Right renal pelvis (tissue), 4 donors: ENCODE measurements at places on chromosomes 12 and 14. TPM values are rescaled to one million over a fixed set of nuclear protein-coding genes. Genes with fewer than 3 reads are reported as not detected.
A peak's percentile ranks its signal among the peaks of the same experiment; 100 is the strongest.

Gene IGFBP6
- 26.8 TPM for polyA plus RNA-seq

Gene EMC9
- polyA plus RNA-seq = 14.9 TPM

Gene LRP1-AS
- 0.18 TPM for polyA plus RNA-seq

Gene CCDC175
- polyA plus RNA-seq = 0.59 TPM

Gene AMIGO2
- polyA plus RNA-seq = 61.8 TPM

Gene SIRT4
- polyA plus RNA-seq = 5.7 TPM

Gene CPNE6
- not detected for polyA plus RNA-seq

Gene IFI27
- 3.9 TPM for polyA plus RNA-seq

Gene VPS29
- 142 TPM for polyA plus RNA-seq

Gene NKX2-1
- not detected for polyA plus RNA-seq

Gene LAG3
- polyA plus RNA-seq = 1.9 TPM

Gene TAS2R8
- not detected for polyA plus RNA-seq

DNA sequence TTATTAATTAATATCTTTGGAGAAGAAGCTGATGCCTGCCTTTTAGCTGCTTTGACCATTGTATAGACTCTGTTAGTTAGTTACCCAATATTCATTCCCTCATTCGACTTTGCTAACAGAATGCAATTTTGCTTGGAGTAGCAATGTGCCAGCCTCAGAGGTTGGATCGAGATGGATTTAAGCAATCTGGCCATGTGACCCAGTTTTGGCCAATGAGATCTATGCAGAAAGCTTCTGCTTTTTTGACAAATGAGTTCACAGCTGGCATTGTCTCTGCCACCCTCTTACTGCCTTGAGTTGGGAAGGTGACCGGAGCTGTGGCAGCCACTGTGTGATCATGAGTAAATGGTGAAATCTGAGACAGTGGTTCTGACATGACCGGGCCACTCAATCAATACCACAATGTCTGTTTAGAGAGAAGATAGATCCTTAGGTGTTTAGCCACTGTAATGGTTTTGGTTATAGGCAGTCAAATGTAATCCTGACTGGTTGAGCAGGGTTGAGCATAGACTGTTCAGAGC is 74.9 kb upstream of the MED13L start:
- no peak for DNase-seq

GRCh38 chr12:12704593-12705230 is 8.7 kb upstream of the GPR19 start:
- peak; percentile 82 for DNase-seq

DNA sequence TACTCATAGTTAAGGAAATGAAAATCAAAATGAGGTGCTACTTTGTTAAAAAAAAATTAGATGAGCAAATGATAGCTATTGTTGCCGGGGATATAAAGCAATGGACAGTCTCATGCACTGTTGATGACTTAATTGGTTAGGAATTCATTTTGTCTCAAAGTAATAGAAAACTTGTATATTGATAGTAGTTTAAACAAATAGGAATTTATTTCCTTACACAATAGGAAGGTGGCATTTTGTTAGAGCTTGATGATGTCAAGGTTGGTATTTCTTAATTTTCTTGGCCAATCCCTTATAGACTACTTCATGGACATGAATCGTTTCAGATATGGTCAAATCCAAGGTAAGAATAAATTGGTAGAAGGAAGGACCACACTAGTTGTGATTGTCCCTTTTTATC is 7.8 kb downstream of the PRPF39 start:
- no peak for DNase-seq

GRCh38 chr12:94988471-94988870 is 15.0 kb downstream of the NDUFA12 start:
- no peak for DNase-seq

GRCh38 chr14:73771848-73772638 is 57.9 kb upstream of the PNMA1 start:
- no peak for DNase-seq

- DNase-seq = no peak
Measured at GRCh38 chr12:122058549-122059149, 19.9 kb upstream of the MLXIP start.

DNA sequence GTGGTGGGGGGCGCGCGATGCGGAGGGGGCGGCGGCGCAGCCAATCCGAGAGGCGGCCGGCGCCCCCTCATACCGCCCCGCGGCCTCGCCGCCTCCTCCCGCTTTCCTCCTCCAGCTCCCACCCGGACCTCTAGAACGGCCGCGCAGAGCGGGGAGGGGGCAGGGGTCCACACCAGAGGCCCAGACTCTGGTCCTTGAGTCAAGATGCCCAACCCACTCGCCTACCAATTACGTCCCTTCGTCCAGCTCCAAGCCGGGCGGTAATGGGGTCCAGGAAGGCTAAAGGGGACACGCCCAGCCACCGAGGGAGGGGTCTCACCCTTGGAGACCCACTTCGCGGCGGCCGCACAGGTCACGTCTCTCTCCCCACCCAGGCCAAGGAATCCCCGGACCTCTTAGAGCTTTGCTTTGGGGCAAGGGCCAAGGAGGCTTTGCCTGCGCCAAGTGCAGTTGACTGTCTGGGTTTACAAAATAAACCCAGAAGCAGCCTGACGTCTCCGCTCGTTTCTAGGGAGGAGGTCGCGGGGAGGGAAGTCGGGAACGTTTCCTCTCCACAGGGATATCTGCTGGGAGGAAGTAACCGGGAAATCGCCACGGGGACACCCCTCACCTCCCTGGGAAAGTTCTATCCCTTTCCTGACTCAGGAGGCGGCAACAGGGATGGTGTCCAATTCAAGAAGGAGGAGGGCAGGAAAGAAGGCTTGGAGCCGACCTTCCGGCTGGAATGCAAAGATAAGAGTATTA is 394 bp upstream of the AMIGO2 start:
- DNase-seq = no peak

GRCh38 chr12:53756300-53757100 is 4.7 kb upstream of the CISTR start:
- no peak for DNase-seq

- DNase-seq = no peak
Measured at GRCh38 chr12:112450725-112451124, 32.0 kb downstream of the PTPN11 start.

DNA sequence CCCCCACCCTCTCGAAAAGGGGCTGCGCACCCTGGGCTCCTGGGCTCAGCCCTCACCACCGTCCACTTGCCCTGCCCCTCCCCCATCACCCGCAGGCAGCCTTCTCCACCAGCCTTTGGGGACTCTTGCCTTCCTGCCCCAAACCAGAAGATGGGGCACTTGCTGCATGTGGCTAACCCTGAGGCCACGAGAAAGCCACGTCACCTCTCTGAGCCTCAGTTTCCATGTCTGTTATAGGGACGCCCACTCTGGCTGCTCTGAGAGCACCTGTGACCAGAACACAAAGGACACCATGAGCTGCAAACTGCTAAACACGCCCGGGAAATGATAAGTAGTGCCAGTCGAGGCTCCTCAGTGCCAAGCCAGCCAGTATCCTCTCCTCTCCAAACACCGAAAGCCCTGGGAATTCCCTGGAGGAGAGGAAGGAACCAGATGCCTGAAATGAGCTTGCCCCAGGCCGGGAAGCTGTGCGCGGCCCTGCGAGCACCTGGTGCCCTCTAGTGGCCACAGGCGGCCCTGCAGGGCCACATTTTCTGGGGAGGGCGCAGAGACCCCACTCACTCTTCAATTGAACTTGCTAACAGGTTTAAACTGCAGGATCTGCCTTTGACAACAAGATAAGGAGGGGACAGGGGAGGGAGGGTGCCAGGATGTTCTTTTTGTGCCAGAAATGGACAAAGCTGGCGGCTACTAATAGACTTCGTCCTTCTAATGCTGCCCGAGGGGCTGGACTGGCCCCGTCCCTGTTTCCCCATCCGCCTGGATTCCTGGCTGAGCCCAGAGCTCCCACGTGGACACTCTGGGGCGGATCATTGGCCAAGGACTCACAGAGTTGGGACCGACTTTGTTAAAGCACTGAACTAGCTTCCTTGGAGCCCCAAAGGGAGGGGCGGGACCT is 10.2 kb upstream of the SERPINA9 start:
- DNase-seq = peak; percentile 38

- DNase-seq = no peak
Measured at GRCh38 chr12:3565985-3566384, 75.0 kb downstream of the PRMT8 start.

GRCh38 chr12:76084863-76085519 is 506 bp upstream of the NAP1L1 start:
- DNase-seq = no peak

- peak; percentile 29 for DNase-seq
Measured at GRCh38 chr14:95701846-95702221, 12.1 kb downstream of the TCL1A start.

DNA sequence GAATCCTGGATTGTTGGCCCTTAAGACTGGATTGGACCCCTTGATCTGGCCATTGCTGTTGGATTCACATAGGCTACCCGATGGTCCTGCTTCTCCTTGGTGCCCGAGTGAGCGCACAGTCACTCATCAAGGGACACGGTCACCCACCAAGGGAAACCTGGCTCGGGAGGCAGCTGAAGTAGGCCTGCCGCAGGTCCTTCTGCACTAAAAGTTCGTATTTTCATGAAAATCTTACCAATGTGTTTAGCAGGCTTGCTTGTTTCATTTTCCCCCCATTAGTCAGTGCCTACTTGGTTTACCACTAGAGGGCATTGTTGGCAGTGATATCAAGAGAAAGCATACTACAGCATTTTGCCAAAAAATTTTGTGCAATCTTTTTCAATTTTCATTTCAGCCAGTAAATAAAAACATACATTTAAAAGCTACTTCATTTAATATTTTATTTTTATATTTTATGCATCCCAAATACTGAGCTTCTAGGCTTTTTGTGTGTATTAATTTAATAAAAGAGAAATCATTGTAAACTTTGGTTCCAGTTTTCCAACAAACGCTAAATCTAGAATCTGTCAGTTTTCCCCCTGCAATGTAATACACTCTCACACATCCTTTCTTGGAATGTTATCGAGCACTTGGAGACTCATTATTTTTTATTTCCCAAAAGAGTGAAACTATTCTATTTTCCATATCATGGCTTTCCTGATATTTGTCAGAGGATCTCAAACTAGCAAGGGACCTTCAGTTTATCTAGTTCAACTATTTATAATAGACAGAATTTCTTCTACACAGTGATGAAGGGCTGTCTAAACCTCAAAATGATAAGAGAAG is 116.7 kb downstream of the LMNTD1 start:
- DNase-seq = peak; percentile 42

DNA sequence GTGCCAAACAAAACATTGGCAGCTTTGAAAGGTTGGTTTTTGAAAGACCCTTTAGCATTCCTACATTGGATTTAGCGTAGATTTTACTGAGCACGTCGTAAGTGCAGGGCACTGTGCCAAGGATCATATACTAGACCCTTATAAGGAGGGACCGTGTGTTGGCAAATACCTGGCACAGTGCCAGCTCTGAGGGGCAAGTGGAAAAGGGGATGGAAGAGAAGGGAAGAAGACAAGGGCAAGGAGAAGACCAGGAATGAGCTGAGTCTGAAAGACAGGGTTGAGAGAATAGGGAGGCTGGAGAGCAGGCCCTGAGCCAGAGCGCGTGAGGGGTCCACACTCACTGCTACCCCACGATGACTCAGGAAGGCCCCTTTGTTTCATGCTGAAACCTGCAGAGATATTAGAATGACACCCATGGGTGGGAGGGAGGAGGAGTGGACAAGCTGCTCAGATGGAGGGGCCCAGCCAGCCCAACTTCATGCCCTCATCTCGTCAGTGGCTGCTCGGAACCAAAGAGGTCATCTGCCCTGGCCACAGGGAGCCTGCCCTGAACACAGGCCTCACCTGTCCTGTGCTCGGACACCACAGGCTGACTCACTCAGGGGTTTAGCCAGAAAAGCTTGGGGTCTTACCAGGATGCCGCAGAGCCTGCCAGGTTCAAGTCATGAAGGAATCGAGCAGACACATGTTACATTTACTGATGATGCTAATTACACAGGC is 25.0 kb downstream of the RAB35 start:
- no peak for DNase-seq

- no peak for DNase-seq
Measured at GRCh38 chr12:88781909-88782308, 201.6 kb upstream of the KITLG start.

DNA sequence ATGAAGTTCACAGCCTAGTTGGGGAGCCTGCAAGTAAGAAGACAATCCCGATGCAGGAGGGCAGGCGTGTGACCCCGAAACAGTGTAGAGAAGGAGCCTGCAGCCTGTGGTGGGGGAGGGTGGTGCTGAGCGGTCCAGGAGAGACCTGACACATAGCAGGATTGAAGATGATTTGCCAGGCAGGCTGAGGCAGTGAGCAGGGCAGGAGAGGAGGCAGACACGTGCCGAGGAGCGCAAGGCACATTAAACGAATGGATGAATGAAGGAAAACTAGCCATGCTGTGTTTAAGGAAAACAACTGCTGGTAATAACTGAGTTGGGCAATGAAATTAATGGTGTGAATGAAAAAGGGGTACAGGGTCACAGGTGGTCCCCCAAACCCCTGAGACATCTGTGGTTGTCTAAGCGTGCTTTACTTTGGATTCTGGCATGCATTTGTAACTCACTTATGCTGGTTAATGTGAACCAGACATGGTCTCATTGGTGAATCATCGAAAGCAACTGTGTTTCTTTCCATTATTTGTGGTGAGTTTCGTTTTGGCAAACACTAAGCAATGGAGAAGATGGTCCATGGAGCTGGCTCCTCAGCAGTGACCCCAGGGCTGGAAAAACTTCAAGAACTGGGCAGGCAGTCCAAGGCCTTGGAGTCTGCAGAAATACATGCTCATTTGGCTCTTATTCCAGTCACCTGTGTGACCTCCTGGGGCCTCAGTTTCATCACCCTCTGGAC is 96.9 kb upstream of the EVL start:
- DNase-seq = no peak

GRCh38 chr12:130780880-130781575 is 58.0 kb downstream of the STX2 start:
- DNase-seq = no peak

GRCh38 chr12:56803750-56804149 is 40.6 kb downstream of the HSD17B6 start:
- no peak for DNase-seq

DNA sequence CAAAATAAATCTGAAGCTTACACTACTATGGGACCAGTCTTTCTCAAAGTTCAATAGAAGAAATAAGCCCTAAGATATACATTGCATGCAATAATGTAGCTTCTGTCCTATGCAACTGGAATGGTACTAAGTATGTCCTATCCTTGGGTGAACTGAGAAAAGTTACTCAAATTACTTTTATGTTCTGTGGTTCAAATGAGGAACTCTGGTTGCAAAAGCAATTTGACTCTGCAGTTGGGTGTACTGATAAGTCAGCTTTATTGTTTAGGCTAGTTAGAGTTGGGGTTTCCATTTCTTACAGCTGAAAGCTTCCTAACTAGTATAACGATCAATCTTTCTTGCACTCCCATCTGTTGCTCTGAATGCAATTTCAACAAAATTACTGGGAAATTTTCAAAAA is 29.2 kb downstream of the GPR135 start:
- no peak for DNase-seq

- DNase-seq = no peak
Measured at GRCh38 chr12:67651132-67651695, 2.7 kb downstream of the DYRK2 start.

- DNase-seq = no peak
Measured at GRCh38 chr12:128326406-128326805, 59.4 kb downstream of the TMEM132C start.
